ENCODE measurements at places on chromosomes 1 and 21. TPM values are rescaled to one million over a fixed set of nuclear protein-coding genes. Genes with fewer than 3 reads are reported as not detected.

DNA sequence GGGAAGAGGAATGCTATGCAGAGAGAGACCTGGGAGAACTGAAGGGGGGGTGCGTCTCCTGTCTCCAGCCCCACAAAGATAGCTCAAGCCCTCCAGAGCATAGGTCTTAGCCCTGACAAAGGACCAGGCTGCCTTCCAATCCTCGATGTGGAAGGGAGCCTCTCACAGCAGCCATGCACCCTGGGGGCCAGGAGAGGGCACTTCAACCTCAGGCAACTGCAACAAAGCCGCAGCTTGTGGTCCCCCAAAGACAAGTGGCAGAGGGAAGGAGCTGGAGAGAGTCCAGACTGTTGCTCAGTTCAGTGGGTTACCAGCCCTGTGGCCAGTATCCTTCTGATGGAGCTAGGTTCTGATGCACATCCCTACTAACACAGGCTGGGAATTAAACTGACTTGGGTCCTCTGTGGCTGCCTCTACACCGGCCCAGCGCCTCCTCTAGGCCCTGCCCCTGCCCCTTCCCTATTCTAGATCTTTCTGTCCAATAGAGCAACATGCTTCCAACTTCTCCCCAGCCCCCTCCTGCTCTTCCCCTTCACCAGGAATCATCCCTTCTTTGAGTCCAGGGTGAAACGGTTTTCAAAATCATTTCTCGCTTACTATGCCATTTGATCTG, 100.7 kb upstream of the SPATA6 start:
- peak; percentile 58 for DNase-seq

The NBPF10 gene
- 3.7 TPM for polyA plus RNA-seq

DNA sequence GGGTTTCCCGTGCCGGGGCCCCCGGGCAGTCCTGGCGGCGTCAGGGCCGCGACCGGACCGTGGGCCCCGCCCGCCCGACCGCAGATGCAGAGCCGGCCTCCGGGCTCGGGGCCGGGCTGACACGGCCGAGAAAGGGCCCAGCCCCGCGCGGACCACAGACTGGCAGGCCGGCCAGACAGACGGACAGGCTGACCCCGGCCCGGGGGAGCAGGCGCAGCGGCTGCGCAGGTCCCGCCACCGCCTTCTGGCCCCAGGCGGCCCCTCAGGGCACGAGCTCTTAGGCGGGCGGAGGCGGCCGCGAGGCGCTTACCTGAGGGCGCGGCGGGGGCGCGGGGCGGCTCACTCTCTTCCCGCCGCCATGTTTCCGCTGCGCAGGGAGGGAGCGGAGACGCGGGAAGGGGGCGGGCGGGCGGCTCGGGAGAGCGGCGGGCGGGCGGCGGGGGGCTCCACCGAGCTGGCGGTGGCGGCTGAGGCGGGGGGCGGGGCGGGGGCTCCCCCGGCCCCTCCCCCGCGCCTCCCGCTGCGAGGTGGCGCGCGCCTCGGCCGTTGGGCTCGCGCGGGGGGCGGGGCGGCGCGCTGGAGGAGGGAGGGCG, at the start of gene SCMH1:
Gene SCMH1 (minus strand): TSS at position 558 of the 593 bp plus-strand sequence. CDS start 56,173 bp downstream, outside the sequence.
- peak; percentile 54 for DNase-seq

DNA sequence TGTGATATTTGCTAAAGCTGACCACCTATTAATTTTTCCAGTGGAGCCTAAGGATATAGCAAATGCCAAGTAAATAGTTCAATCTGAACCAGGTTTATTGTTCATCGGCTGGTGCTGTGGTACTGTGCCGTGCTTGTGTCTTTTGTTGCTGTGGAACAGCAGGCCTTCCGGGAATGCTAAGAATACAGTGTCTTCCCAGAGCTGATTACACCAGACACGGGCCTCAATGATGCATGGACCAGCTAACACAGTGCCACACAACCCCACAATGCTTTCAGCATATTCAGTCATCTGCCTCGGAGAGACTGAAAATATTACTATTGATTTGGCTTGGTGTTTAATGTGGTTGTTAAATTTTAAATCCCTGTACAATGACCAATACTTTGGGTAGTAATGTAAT, 415.4 kb downstream of the PTBP2 start:
- DNase-seq, result no peak

GRCh38 chr1:25952841-25953401, 44.9 kb downstream of the PAFAH2 start:
- DNase-seq, result peak; percentile 74

DNA sequence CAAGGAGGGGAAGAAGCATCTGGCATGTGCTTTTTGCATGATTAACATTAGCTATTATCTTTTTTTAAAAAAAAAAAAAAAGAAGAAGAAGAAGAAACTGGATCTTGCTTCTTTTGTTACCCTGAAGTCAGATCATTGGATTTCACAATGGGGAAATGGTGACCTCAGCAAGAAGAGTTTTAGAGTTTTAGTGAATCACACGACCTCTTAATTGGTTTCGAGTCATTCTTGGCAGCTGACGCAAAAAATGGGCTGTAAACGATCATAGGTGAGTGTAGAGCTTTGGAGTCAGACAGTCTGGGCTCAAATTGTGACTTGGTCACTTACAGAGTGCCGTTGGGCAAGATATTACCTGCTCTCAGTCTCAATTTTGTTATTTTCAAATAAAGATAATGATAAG, 33.3 kb upstream of the PGBD5 start:
- no peak for DNase-seq

GRCh38 chr1:217089361-217090014, 366.3 kb upstream of the ESRRG start:
- peak; percentile 63 for DNase-seq

Data from renal pelvis (tissue), 12 donors.